Glomerular endothelial cell (primary cell): ENCODE measurements at places on chromosomes 6 and 20.

GRCh38 chr20:38108986-38109541, 56.0 kb downstream of the TGM2 start:
- no peak for DNase-seq

DNA sequence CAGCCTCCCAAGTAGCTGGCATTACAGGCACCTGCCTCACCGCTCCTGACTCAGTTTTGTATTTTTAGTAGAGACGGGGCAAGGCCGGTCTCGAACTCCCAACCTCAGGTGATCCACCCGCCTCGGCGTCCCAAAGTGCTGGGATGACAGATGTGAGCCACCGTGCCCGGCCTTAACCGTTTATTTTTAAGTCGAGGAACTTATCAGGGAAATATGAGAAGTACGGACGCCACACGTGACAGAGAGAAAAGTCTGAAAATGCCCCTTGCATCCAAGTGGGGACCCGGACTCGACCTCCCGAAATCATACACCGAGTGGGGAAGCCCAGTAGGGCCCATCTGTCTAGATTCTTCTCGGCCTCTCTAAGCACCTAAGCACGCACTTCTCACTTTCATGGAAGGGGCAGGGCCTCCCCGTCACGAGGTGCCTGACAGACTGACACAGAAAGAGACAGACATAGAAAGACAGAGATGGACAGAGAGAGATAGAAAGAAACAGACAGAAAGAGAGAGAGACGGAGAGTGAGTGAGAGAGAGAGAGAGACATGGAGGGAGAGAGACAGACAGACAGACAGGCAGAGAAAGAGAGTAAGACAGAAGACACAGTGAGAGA, 756.5 kb upstream of the DEFB115 start:
- DNase-seq = no peak

DNA sequence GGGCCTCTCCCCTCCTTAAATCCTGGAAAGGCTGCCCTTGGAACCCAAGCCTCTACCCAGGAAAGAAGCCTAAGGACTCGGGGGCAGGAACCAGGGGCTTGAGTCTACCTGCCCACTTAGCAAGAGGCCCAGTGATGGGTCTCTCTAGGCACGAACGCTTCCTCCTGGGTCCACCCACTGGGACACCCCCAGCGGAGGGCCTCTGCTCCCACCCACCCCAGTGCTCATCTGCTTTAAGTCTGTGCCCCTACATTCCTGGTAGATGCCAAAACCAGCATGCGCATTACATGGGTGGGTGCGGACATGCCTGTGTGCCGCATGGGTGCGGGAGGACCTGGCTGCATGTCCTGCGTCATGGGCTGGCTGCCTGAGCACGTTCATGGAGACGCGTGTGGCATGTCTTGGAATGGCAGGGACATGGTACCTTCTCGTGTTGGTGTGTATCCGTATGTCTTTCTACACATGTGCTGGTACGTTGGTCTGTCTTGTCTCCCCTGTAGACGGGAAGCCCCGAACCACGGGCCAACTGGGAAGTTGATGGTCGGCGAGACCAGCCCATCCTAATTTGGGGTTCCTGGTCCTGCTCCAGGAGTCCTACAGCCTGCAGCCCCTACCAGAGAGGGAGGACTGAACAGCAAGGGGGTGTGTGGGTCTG, 29.3 kb downstream of the SNPH start:
- no peak for DNase-seq

GRCh38 chr6:160871320-160871719, 120.2 kb upstream of the MAP3K4 start:
- DNase-seq = no peak

DNA sequence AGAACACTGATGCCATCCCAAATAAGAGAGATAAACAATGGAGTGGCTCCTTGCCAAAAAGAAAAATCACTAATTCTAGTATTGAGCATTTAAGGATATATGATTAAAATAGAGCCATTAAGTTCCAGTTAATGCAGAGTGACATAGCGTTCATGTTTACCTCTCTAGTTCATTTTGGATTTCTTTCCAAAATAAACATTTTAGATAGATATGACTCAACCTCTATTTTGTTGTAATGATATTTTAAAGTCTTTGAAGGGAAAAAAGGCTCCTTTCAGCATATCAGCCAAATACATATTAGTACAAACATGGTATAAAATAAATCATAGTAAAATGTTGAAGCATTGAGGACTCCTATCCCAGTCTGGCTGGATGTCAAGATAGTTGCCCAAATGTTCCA, 33.4 kb downstream of the RWDD2A start:
- DNase-seq = no peak

DNA sequence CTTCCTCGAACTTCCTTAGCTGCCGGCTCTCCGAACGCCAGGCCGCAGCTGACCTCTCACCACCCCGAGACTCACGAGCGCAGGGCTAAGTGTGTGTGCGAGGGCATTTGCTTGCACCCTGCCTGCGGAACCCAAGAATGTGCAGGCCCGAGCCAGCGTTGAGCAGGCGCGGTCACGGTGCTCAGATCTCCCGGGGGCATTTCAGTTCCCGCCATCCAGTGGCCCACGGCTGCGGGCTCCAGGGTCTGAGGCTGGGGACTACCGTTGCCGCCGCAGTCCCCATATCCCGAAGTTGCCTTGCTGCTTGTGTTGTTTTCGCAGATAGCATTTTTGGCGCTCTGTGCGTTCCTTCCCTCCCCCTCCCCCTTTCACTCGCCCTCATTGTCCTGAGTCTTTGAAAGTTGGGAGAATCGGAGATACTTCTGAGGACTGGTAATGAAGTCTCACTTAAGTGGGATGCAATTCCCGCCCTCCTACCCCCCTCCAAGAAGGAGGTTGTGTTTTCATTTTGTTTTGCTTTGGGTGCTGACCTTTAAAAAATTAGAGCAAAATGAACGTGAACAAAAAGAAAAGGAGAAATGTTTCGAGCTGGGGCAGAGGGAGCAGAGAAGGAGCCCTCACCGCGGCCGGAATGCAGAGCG, 1.7 kb downstream of the NR2E1 start:
- DNase-seq = no peak

GRCh38 chr20:33162753-33163152, 5.2 kb upstream of the BPIFA2 start:
- no peak for DNase-seq

GRCh38 chr6:21639316-21639715, 45.8 kb downstream of the SOX4 start:
- no peak for DNase-seq

DNA sequence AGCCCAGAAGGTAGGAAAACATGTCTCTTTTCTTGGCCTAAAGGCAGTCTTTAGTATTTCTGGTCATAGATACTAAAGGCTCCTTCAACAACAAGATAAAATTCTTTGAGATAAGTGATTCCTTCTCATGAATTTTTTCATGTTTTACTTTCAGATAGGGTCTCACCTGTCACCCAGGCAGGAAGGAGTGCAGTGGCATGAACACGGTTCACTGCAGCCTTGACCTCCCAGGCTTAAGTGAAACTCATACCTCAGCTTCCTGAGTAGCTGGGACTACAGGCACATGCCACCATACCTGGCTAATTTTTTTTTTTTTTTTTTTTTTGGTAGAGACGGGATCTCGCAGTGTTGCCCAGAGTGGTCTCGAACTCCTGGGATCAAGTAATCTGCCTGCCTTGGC, 9.1 kb downstream of the PNLDC1 start:
- DNase-seq = no peak

GRCh38 chr6:2799936-2800527, 34.8 kb downstream of the WRNIP1 start:
- no peak for DNase-seq

- no peak for DNase-seq
These were observed 1.3 kb upstream of the KIAA0408 start for GRCh38 chr6:127460465-127460864.

GRCh38 chr20:3766422-3767109, 987 bp downstream of the ADISSP start:
- no peak for DNase-seq

- DNase-seq = no peak
These were observed 16.8 kb downstream of the L3MBTL3 start for GRCh38 chr6:130035211-130035610.

DNA sequence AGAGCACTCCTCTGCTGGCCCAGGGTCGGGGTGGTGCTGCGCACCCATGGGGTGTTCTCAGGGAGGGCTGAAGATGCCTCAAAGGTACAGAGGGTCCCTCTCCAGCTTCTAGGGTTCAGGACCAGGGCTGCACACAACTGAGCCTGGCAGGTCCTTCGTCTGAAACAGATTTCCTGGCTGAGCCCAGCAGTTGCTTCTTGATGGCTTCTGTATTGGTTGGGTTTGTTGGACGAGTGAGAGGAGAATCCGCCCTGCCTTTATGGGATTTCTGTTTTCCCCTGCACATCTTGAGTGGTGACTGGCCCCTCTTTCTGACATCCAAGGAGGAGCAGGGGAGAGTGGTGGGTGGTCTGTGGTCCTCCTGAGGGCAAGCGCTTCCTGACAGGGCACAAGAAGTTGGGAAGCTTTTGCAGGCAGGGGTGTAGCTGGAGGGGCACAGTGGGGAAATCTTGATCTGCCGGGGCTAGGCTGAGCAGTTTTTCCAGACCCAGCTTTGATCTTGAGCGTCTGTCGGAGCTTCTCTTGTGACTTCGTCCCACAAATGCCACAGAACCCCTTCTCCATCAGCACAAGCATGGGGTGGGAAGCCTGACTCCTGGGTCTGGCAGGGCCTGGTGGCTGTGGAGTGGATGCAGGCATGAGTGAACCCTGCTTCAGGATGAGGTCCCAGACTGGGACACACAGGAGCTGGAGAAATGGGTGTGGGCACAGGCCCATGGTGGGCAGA, 116.5 kb downstream of the SYNDIG1 start:
- DNase-seq = no peak

GRCh38 chr6:38391206-38391605, 248.5 kb downstream of the BTBD9 start:
- DNase-seq = no peak

- no peak for DNase-seq
These were observed 37.3 kb downstream of the NTSR1 start for GRCh38 chr20:62745952-62746288.

DNA sequence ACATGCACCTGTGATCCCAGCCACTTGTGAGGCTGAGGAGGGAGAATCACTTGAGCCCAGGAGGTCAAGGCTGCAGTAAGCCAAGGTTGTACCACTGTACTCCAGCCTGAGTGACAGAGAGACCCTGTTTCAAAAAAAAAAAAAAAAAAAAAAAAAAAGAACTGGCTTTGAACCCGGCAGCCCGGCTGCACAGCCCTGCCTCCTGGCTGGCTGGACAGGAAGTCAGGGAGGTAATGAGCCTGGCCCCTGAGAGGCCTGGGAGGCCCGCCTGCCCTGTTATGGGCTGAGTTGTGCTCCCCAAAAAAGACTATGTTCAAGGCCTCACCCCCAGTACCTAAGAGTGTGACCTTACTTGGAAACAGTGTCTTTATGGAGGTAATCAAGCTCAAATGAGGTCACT, 65.6 kb downstream of the ABHD12 start:
- DNase-seq = no peak

GRCh38 chr6:50990750-50991446, 172.2 kb downstream of the TFAP2B start:
- no peak for DNase-seq

GRCh38 chr6:137226697-137227096, 7.5 kb upstream of the IFNGR1 start:
- DNase-seq = no peak

GRCh38 chr6:82257088-82257774, 9.7 kb upstream of the IBTK start:
- DNase-seq = no peak

- DNase-seq = no peak
These were observed 487.7 kb upstream of the HS3ST5 start for GRCh38 chr6:114830515-114830914.

- DNase-seq = no peak
These were observed 336.7 kb downstream of the DHX35 start for GRCh38 chr20:39298571-39299506.

- DNase-seq = no peak
These were observed 176.9 kb upstream of the PRND start for GRCh38 chr20:4544765-4545164.

DNA sequence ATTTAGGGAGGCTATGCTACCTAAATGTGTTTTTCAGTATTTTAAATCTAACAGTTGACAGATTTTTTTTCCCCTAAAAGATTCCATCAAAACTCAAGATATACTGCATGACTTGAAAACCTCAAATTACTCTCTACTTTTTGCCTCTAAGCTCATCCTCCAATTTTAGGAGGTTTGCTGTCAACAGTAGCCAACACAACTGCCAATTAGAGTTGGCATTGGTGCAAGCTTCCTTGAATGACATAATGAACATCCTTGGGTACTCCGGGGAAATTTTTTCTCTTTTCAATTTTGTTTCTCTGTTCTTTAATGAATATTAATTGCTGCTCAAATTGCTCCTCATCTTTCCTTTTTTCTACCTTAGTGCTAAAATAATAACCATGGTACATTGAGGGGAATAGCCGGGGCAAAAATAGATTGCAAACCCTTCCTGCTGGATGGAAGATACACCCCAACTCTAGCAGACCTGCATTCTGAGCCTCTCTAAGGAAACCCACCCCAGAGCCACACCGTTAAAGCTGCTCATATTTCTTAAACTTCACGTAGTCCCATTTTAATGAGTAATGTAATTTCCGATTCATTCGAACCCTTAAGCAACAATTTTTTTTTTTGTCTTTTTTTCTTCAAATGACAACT, 34.3 kb downstream of the SLC22A23 start:
- DNase-seq = no peak

DNA sequence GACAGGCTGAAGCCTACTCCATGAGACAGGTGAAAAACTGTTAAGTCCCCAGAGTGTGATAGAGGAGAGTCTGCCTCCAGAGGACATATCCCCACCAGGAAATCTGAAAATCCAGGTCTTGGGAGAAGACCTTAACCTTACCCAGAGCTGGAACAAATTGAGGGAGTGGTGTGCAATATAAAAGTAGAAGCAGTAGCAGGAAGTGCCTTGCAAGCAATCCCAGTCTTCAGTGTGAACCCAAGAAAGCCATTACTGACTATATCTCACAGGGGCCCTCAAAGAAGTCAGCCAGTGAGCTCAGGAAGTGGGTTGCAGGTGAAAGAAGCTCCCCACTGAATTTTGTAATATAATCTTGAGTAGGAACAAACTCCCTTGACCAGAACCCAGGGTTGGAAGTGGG, 41.9 kb upstream of the PKIB start:
- no peak for DNase-seq

- DNase-seq = no peak
These were observed 43.7 kb downstream of the THEMIS start for GRCh38 chr6:127857051-127857637.

DNA sequence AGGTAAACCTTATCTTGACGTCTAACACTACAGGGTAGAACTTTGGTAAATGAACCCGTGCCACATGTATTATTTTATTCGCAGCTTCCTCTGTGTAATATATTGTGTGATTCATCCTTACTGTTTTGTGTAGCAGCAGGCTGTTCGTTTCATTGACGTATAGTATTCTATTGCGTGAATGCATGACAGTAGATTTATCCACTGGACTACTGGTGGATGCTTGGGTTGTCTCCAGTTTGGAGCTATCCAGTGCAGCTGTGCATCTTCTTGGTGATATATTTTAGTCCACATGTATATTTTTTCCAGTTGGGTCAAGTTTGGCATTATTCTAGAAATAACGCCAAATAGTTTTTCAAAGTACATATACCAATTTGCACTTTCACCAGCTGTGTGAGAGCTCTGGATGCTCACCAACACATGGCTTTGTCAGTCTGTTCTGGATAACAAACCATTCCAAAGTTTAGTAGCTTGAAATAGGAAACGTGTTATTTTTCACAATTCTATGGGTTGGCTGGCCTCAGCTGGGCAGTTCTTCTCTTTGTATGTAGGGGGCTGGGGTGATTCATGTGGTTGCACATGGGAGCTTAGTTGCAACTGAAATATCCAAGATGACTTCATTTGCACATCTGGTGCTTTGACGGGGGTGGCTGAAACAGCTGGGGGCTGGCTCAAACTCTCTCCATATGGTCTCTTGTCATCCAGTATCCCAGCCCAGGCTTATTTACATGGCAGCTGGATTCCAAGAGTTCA, 9.3 kb downstream of the ECT2L start:
- no peak for DNase-seq

- no peak for DNase-seq
These were observed 124.8 kb downstream of the CD164 start for GRCh38 chr6:109257494-109257893.
